ENCODE measurements at places on chromosomes 7 and 10. TPM values are rescaled to one million over a fixed set of nuclear protein-coding genes. Genes with fewer than 3 reads are reported as not detected.

DNA sequence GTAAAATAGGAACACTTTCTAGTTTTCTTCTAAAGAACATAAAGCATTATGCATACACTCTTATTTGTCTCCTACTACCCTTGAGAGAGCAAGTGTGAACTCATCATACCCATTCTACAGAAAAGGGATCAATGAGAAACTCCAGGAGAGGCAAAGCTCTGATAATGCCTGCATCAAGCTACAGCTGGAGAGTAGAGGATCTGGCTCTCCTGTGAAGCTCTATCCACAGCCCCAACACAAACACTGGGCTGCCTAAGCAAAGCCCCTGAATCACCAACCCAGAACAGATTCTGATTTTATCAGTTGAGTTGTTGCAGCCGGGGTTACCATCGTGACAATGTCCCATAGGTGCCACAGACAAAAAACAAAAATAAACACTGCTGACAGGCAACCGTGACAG, 74.9 kb downstream of the NUDCD3 start:
- DNase-seq = no peak

- no peak for DNase-seq
These were observed 116.7 kb upstream of the IMMP2L start for GRCh38 chr7:111678986-111679385.

GRCh38 chr10:95785942-95786669, 30.1 kb downstream of the ENTPD1 start:
- DNase-seq = no peak

GRCh38 chr7:2157473-2158279, 75.1 kb downstream of the MAD1L1 start:
- peak; percentile 50 for DNase-seq

- DNase-seq = no peak
These were observed 66.9 kb downstream of the GOLGA7B start for GRCh38 chr10:97916586-97916985.

DNA sequence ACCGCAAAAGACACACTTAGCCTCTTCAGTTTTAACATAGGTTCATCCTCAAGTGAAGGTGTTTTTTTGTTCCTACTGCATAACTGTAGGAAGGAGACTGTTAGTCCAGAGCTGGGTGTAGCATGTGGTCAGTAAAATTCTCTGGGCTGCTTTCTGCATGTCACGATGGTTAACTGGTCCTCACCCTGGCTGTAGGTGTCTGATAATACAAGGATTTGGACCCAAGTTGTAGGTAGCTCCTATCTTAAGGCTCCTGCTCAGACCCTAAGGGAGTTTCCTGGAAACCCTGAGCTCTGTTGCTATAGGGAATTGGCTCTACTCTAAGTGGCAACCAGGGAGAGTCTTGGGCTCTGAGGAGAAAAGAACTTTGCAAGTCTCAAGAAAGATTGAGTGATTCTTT, 112.9 kb downstream of the SAMD9 start:
- no peak for DNase-seq

GRCh38 chr10:47195274-47195885, 104.6 kb upstream of the GDF10 start:
- no peak for DNase-seq

DNA sequence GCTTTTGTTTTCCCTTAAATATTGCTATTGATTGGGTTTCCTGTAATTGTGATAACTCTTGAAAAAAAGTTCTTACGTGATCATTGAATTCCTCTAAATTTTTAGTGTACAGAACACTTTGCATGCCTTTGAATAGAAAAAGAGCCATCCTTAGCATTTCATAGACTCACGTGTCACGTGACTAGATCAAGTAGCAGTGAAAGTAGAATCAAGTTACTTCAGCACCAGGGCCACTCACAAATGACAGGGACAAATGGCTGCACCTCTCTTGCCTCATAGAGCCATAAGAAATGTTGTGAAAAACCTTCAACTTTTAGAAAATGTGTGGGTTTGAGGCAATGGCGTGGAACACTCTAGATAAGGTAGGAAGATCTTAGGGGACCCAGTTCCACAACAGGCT, 203.8 kb downstream of the ZEB1 start:
- DNase-seq = no peak

GRCh38 chr7:83519240-83519639, 129.7 kb downstream of the SEMA3E start:
- no peak for DNase-seq

- no peak for DNase-seq
These were observed 34.0 kb downstream of the C7orf25 start for GRCh38 chr7:42877862-42878261.

DNA sequence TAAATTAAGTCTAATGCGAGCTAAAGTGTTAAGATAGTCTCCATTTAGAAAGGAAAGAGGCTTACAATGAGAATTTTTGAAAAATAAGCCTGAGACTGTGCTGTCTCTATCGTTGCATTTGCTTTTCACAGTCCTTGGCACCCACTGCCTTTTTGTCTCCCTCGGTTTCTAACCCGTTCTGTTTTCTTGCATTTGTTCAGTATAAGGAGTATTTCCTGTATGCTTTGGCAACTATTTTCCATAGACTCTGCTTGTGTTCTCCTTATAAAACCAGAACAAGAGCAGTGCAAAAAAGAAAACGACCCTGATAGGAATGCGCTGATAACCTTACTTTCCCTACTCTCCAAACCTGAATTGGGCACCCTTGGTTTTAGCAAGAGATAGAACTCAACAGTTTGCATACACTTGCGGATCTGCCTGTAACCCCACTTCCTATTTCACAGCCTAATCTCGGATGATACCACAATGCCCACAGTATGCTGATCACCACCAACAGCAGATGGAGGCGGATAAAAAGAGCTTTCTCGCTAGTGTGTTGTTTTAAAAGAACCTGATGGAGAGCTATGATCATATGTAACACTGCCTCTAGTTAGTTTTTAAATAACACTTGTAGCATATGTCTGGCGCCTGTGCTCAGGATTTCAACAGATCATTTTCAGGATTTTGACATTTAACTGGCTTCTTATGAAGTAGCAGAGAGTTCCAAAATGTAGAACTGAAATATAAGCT, 1.6 kb upstream of the ARHGAP12 start:
- DNase-seq = peak; percentile 30

DNA sequence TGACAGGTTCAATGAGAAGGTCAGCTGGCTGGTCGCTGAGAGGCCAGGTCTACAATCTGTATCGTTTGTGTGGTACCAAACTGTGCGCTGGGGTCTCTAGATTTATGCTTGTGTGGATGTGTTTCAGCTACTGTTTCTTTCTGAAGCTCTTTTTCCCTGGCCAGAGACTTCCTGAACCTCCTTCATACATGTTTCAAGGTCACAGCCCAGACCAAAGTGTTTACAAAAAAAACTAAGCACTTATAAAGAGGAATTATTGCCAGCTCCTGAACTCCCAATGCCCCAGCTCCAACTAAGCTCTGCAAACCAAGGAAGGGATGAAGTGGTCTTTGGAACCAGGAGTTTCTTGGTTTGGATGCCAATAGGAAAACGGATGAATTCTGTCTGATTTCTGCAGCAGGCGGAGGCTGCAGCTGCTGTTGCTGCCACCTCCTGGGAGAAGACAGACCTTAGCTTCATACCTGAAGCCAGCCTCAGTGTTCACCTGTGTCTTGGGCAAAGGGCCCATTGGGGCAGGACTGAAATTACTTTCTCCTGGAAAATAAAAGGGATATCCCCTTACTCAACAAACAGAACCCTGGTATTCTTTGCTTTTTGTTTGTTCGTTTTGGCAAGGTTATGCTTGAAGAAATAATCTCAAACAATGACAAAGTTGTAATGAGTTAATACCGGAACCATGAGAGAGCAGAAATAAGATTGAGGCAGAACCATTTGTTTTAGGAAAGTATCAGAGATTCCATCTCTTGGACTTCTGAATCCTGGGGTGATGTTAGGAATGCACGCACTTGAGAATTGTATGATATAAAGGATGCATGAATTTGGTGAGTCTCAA, 24.6 kb upstream of the MKLN1 start:
- DNase-seq = peak; percentile 27

The FAM237B gene
- total RNA-seq = not detected

The CYP2W1 gene
- 2.7 TPM for total RNA-seq

The AOC1 gene
- total RNA-seq = 353 TPM

The CC2D2B gene
- 0.15 TPM for total RNA-seq

The OR2A42 gene
- not detected for total RNA-seq

The GLUD1 gene
- total RNA-seq = 94.1 TPM
